ENCODE measurements at places on chromosomes 12 and 14. TPM values are rescaled to one million over a fixed set of nuclear protein-coding genes. Genes with fewer than 3 reads are reported as not detected.

RNU6-8 gene
- total RNA-seq: not detected

CBLN3 gene
- total RNA-seq: 0.94 TPM

DNA sequence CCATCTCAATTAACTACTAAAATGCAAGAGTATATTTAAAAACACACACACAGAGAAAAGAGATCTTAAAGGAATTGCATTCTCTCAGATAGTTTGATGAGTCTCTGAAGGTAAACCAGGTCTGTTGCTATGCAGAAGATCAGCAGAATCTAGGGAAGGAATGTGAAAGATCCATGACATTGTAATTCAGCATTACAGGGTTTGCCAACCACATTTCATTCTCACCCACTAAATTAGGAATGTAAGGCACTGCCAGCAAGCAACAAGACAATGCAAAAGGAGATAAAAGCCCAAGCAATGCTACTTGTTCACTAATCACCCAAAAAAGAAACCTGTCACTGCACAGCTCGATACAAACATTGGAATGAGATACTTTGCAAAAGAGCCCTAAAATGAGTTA is 106.3 kb downstream of the LRIG3 start:
- no peak overlapping the region for H3K4me3 ChIP-seq
- H3K27ac ChIP-seq: no peak overlapping the region
- peaks cover 7% of the 10 kb centered on the region for H3K4me1 ChIP-seq
- H3K36me3 ChIP-seq: no peaks in the 10 kb centered on the region
- DNase-seq: no peak

DNA sequence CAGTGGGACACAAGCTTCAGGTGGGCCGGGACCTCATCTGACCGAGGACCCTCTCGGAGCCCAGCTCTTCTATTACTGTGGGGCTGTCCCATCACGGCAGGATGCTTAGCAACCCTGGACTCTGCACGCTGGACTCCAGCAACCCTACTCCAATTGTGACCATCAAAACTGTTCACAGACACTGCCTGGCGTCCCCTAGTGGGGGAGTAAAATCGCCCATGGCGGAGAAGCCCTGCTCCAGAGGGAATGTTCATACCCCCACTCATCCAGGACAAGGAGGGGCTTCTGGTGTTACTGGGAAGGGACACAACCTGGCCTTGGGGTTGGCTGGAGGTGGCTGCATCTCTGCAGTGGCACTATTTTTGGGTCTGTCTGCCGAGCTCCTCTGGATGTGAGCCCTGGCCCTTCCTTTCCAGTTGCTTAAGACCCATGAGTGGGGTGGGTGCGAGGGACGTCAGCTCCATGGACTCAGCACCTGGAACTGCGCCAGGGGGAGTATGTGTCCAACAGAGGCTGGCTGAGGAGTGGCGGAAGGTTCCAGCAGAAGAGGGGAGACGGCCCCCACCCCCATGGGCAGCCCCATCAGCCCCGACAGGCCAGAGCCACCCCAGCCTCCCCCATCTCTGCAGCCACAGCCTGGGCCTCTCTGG is 103.8 kb downstream of the RFLNA start:
- H3K27ac ChIP-seq: no peak overlapping the region
- DNase-seq: no peak
- peaks cover 23% of the 10 kb centered on the region for H3K4me1 ChIP-seq
- H3K36me3 ChIP-seq: peaks cover 30% of the 10 kb centered on the region
- no peak overlapping the region for H3K4me3 ChIP-seq

RPS6KL1 gene
- total RNA-seq: 10.6 TPM
